Esophagus muscularis mucosa (tissue), 4 donors: ENCODE measurements at places on chromosomes 3 and 15. TPM values are rescaled to one million over a fixed set of nuclear protein-coding genes. Genes with fewer than 3 reads are reported as not detected.

DNA sequence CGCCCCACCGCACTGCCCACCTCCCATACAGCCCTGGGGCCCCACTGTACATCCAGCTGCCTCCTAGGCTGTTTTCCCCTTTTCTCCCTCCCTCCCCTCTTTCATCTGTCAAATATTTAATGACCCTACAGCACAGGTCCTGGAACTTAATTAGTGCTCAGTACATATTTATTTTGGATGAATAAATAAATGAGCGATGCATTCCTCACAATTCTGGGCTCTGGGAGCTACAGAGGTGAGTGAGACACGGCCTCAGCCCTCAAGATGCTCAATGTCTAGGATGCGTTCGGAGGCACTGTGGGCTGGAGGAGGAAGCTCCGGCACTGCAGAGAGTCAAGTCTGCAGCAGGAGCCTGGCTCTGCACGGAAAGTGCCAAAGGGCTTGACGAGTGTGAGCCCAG, 175.0 kb downstream of the FAM43A start:
- H3K4me3 ChIP-seq: no peak overlapping the region
- H3K36me3 ChIP-seq: no peaks in the 10 kb centered on the region
- H3K27ac ChIP-seq: no peak overlapping the region

DNA sequence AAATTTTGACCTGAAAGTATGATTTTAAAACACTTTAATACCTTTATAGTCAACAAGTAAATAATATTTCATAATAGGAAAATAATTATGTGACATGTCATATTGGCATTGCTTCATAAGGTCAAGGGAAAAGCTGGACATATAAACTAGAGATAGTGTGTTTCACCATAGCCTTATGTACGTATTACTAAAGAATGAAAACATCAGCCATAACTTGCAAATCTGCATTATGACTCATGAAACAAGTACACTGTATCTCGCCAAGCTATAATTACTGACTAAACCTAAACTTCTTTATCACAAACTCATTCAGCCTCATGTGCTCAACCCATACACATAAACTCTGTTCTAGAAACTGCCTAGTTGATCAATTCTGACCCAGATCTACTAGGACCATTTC, 950.1 kb downstream of the FHIT start:
- no peak overlapping the region for H3K4me3 ChIP-seq
- no peak overlapping the region for H3K27ac ChIP-seq
- H3K36me3 ChIP-seq: no peaks in the 10 kb centered on the region
- no peaks in the 10 kb centered on the region for H3K4me1 ChIP-seq
- H3K27me3 ChIP-seq: no peaks in the 10 kb centered on the region
- no peak for DNase-seq

DNA sequence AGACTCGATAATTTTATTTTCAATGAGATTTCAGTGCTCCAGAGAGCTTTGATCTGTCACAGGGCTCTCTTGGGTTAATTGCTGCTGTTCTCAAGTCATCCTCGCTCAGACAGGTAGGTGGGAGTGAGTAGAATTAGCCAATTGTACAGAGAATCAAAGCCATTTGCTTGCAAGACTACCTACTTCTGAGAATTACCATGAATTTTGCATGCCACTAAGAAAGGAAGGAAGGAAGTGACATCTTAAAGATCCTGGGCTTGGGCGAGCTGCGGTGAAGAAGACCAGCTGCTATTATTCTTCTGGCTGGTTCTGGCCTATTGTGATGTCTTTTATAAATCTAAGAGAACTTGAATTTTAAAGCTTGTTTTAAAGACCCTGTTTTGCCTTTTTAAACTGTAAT, 154.1 kb upstream of the LPP start:
- DNase-seq: no peak
- no peak overlapping the region for H3K27ac ChIP-seq
- no peaks in the 10 kb centered on the region for H3K27me3 ChIP-seq
- H3K4me1 ChIP-seq: no peaks in the 10 kb centered on the region

- no peak overlapping the region for H3K27ac ChIP-seq
- no peaks in the 10 kb centered on the region for H3K27me3 ChIP-seq
- no peak for DNase-seq
- no peak overlapping the region for H3K4me3 ChIP-seq
Measured at GRCh38 chr3:64575211-64575844, 112.5 kb downstream of the ADAMTS9 start.

GRCh38 chr15:60110909-60111308, 106.8 kb downstream of the FOXB1 start:
- no peak overlapping the region for H3K4me3 ChIP-seq
- H3K27ac ChIP-seq: no peak overlapping the region
- no peaks in the 10 kb centered on the region for H3K36me3 ChIP-seq
- no peaks in the 10 kb centered on the region for H3K27me3 ChIP-seq
- DNase-seq: no peak

Gene ECE2
- total RNA-seq: 0.69 TPM

Gene NR1I2
- 0.46 TPM for total RNA-seq

Gene GPR171
- total RNA-seq: 0.46 TPM

Gene SLC9C1
- total RNA-seq: not detected
